Stimulated activated CD4-positive, alpha-beta T cell treated with anti-CD3 and anti-CD28 coated beads, Interleukin-1b, Interleukin-23, amount 100 ng/mL, for 1 hour (primary cell): ENCODE measurements at places on chromosomes 1 and 21.

- no peak for DNase-seq
Observed at GRCh38 chr1:17688217-17688810, 66.8 kb upstream of the ACTL8 start.

GRCh38 chr1:207234690-207235089, 86.8 kb upstream of the CD55 start:
- DNase-seq, result no peak

- DNase-seq, result no peak
Observed at GRCh38 chr1:213526306-213526705, 461.5 kb upstream of the PROX1 start.

- no peak for DNase-seq
Observed at GRCh38 chr1:70475023-70475422, 64.0 kb downstream of the CTH start.

DNA sequence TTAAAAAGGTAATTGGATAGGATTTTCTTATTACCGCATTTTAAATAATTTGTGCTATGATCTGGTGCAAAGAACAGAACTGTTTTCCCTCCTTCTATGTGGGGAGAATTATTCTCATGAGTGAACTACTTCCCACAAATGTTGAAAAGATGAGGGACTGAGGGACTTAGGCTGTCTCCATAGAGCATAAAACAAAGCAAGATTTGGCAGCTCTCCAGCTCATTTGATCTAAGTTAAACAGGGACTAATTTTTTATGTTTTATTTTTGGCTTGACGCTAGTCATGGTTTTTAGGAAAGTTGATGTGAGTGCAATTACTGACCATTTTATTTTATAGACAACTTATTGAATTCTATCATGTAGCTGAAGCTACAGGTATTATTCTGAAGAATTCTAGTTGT, 362.3 kb downstream of the HLX start:
- DNase-seq, result no peak

GRCh38 chr21:27244352-27244751, 277.5 kb upstream of the ADAMTS5 start:
- no peak for DNase-seq

- DNase-seq, result no peak
Observed at GRCh38 chr21:34884346-34884929, 164.7 kb downstream of the RUNX1 start.

GRCh38 chr1:38905985-38906384, 24.6 kb upstream of the GJA9 start:
- DNase-seq, result no peak

DNA sequence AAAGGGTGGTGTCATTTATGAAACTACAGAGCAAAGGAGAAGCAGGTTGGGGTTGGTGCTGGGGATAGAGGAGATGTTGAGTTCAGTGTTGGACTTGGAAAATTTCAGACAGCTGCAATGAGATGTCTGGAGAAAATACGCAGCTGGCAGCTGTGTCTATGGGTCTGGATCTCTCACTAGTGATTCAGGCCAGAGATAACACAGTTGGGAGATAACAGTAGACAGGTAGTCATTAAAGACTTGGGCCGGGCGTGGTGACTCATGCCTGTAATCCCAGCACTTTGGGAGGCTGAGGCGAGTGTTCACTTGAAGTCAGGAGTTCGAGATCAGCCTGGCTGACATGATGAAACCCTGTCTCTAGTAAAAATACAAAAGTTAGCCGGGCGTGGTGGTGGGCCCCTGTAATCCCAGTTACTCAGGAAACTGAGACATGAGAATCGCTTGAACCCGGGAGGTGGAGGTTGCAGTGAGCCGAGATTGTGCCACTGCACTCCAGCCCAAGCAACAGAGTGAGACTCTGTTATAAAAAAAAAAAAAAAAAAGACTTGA, 2.5 kb upstream of the TFAP2E start:
- no peak for DNase-seq

DNA sequence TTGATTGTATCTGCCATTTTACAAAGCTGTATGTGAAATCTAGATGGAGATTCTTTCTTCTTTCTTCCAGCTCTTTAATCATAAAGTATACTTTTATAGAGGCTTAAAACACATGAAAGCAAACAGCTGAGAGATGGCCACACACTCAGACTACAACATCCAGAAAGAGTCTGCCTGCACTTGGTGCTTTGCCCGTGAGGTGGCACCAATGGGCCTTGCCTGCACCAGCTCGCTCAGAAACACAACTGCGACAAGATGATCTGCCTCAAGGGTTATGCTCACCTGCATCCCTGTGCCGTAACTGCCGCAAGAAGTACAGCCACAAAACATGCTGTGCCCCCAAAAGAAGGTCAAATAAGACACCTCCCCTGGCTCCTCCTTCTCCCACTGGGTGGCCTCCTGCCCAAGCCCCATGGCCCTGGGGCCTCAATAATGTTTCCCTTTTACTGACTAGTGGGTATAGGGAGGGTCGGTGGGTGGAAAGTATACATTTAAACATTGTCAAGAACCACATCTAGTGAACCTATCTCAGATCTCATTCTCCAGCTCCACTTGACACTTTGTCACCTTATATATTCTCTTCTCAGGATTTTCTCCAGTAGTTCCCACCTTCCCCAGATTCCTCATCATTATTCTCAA, 66.7 kb upstream of the ANGPTL3 start:
- DNase-seq, result no peak

- DNase-seq, result no peak
Observed at GRCh38 chr1:36208978-36209703, 15.1 kb upstream of the THRAP3 start.

DNA sequence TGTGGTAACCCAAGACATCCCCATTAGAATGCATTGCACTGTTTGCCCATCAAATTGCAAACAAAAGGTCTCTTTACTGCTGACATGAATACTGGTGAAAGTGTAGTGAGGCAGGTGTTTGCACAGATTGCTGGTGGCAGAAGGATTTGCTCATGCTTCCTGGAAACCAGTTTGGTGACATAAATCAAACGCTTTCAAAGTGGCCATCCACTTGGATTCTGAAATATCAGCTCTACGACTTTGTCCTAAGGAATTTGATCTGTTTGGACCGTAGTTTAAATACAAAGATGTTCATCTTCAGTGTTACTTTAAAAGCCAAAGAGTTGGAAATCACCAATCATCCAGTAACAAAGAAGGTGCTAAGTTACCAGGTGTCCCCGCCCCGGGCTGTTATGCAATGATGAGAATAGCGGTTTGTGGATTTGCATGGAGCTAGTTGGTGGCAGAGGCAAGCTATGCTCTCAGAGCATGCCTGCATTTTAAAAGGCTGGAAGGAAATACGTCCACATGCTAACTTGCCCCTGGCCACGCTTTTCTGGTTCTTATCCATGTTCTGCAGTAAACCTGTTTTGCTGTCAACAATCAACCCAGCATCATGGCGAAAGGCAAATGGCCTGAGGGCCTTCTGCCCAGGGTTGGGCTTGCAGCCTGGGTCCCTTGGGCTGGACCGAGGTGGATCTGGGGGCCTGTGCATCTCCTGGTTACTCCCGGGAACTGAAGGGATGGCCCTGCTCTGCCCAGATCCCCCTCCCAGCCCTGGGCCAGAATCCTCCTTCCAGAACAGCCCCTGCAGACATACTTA, 49.2 kb downstream of the UMODL1 start:
- no peak for DNase-seq

DNA sequence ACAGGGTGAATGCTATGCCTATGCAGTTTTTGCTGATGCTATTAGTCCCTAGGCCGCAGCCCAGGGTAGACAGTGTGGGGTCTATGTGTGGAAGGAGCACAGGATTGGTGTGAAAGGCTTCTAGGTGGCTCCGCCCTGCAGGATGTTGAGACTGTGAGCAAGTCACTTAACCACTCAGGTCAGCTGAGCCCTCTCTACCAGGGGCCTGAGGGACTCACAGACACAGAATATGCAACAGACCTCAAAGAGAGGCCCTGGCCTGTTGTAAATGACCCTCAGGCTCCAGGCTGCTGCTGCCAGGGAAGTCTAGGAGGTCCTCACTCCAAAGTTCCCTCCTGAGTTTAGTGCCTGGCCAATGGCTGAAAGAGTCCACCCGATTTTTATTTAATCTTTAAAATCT, 11.0 kb downstream of the NHLH2 start:
- DNase-seq, result no peak

GRCh38 chr1:8430476-8430875, 112.6 kb downstream of the SLC45A1 start:
- no peak for DNase-seq

DNA sequence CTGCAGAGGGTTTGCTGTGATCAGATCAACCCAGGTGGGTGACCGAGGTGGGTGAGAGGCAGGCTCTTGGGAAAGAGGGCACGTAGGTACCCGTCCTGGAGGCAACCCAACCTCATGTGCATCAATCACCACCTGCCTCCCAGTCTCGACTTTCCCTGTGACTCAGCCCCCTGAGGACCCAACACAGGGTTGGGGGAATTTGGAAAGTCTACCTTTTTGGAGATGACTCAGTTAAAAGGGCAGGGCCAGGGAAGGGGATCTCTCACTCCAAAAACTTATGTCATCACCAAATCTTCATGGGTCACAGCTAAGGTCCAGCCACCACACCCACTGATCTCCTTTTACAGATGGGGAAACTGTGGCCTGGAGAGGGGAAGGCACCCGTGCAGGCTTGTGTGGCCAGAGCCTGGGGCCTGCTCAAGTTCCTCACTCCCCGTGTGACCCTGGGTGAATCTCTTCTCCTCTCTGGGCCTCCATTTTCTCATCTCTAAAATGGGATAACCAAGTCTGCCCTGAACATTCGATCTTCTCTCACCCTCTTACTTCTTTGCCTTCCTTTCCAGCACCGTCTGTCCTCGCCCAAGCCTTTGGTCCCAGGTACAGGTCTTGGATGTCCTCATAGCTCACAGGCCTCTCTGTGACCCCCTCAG, 34.6 kb upstream of the WNT4 start:
- no peak for DNase-seq

DNA sequence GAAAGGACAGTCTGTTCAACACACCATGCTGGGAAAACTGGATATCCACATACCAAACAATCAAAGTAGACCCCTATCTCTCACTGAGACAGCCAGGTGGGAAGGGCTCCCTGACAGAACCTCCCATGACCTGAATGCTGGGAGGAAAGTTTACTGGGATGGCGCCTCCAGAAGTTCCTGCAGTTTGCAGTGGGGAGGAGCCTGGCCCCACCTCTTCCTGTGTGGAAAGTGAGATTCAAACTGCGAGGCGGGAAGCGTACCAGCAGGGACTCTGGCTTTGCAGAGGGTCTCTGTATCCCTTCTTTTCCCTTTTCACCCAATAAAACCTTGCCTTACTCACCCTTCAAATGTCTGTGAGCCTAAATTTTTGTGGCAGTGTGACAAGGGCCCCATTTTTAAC, 190.7 kb downstream of the HHIPL2 start:
- no peak for DNase-seq

GRCh38 chr1:33819290-33819912, 44.5 kb upstream of the HMGB4 start:
- DNase-seq, result no peak

DNA sequence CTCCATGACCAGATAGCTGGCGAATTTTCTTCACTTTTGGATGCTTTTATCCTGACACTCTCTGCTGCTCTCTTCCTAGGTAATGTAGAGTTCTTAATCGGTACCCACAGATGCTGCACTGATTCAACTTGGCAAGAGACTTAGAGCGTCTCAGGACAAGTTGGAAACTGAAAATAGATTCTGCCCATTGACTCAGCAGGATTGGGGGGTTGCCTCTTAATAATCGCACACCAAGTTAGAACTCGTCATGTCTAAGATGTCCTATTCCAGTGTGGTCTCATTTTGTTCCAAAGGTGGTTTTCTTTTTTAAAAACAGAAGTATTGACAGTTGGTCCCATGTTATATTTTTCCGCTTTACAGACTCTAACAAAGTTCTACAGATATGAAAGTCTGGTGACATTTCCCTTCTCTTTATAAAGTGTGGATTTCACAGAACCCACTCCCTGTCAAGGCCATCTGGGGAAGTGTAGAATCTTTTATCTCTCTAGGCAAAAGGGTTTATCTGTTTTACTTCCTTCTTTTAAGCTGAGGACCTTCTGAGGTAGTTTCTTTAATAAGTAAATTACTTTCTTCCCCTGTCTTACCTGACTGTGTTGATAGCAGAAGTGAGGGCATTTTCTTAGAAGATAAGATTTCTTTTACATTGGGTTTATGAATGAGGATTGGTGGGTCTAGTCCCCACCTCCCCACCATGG, 12.1 kb upstream of the DIPK1A start:
- no peak for DNase-seq

DNA sequence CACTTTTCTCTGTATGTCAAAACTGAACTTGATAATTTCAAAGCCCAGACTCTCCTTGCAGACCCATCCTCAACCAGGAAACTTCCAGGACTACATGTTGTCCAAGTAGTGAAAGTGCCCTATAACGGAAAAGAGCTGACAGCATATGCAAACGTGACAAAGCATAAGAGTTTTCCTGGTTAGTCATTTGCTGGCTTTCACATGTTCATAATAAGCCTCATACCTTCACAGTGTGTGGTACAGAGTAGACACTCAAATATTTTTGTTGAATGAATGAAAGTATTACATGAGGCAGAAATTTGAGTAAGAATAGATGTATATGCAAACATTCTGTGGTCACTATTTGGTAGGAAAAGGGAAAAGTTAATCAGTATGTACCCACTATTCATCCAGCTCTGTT, 473.3 kb downstream of the MRPL39 start:
- no peak for DNase-seq

DNA sequence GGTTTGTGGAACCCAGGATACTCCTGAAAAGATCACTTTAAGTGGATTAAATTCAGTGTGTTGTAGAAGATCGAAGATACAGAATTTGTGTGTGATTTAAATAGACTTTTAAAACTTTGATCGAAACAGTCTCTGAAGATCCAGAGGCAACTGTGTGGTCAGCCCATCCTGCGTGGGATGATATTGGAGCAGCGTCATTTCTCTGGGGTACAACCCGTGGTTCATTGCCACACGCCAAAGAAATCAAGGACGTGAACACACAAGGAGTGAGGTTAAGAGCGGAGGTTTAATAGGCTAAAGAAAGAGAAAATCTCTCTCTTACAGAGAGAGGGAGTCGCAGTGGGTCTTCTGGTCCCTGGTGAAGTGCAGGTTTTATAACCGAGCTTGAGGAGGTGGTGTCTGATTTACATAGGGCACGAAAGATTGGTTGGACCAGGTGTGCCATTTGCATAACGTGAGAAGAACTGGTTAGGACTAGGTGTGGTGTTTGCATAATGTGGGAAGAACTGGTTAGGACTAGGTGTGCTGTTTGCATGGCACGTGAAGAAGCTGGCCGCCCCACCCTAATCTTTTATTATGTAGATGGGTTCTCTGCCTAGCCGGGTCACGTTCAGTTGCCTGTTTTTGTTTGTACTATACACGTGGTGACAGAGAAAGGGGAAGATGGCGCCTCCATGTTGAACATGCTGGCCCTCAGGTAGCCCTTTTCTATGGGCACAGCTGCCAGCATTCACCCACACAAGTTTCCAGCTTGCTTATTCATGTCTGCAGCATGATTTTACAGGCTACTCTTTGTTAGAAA, 82.3 kb downstream of the ADSS2 start:
- DNase-seq, result no peak

GRCh38 chr1:2472561-2473177, 3.4 kb upstream of the PLCH2 start:
- DNase-seq, result no peak

GRCh38 chr1:226737819-226738420, 1.2 kb downstream of the ITPKB start:
- peak; percentile 24 for DNase-seq

- DNase-seq, result no peak
Observed at GRCh38 chr1:32798191-32798590, 19.0 kb downstream of the YARS1 start.

GRCh38 chr1:226951286-226952117, 11.4 kb downstream of the COQ8A start:
- DNase-seq, result no peak
